ENCODE measurements at places on chromosomes 7 and 10. TPM values are rescaled to one million over a fixed set of nuclear protein-coding genes. Genes with fewer than 3 reads are reported as not detected.

Gene WNT8B
- not detected for total RNA-seq

Gene SLC26A5
- 1.9 TPM for total RNA-seq

Gene CRYGN
- total RNA-seq, result not detected

DNA sequence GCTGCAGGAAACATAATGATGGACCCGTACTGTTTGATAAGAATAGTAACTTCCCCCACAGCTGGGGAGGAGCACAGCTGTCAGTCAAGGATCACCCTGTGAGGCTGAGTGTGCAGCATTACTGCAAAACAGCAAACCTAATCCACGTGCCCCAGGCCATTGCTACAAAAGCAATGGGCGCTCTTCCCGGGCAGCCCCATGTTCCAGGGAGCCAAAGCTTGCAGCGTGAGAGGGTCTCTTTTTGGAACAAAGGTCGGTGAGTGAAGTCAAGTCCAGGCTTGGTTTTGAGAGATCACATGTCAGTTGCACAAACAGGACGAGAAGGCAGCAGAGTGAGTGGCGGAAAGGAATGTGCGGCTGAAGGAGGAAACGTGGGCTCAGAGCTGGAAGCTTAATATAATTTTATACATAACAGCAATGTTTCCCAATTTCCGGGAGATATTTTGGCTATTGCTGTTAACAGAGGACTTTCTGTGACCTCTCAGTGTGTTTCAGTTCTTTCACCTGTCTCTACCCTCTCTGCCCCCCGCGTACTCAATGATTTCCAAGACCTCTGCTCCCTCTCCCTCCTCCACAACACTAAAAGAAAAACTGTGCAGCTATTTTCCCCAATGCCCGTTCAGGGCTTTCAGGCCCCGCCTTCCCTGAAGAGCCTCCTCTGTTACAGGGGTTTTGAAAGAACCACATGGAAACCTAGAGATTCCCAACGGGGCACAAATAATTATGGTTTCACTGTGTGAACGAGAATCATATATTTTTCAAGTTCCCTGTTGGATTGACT, 128.9 kb downstream of the MTPAP start:
- no peaks in the 10 kb centered on the region for H3K27me3 ChIP-seq
- peak overlapping the region; percentile 53 for H3K27ac ChIP-seq
- H3K4me3 ChIP-seq, result peak overlapping the region; percentile 14
- no peaks in the 10 kb centered on the region for H3K36me3 ChIP-seq

GRCh38 chr7:9181356-9181755, 747.9 kb downstream of the NXPH1 start:
- no peaks in the 10 kb centered on the region for H3K4me1 ChIP-seq

- H3K4me3 ChIP-seq, result no peak overlapping the region
- no peaks in the 10 kb centered on the region for H3K4me1 ChIP-seq
- peaks cover 40% of the 10 kb centered on the region for H3K36me3 ChIP-seq
- DNase-seq, result no peak
Measured at GRCh38 chr7:129427526-129428045, 6.6 kb upstream of the STRIP2 start.

- no peak overlapping the region for H3K4me3 ChIP-seq
- H3K36me3 ChIP-seq, result no peaks in the 10 kb centered on the region
- no peak overlapping the region for H3K27ac ChIP-seq
Measured at GRCh38 chr7:151844071-151844824, 32.7 kb downstream of the PRKAG2 start.

DNA sequence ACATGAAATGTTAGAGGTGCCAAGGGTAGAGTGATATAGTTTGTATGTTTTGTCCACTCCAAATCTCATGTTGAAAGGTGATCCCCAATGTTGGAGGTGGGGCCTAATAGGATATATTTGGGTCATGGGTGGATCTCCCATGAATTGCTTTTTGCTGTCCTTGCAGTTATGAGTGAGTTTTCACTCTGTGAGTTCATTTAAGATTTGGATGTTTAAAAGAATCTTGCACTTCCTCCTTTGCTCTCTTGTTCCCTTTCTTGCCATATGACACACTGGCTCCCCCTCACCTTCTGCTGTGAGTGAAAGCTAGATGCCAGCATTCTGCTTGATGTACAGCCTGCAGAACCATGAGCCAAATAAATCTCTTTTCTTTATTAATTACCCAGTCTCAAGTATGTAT, 269.2 kb downstream of the ZWINT start:
- H3K36me3 ChIP-seq, result no peaks in the 10 kb centered on the region
- DNase-seq, result no peak
- no peaks in the 10 kb centered on the region for H3K27me3 ChIP-seq
- no peak overlapping the region for H3K27ac ChIP-seq
- no peaks in the 10 kb centered on the region for H3K4me1 ChIP-seq

GRCh38 chr10:48489099-48489498, 115.8 kb downstream of the ARHGAP22 start:
- H3K4me3 ChIP-seq, result no peak overlapping the region
- no peak overlapping the region for H3K27ac ChIP-seq
- H3K36me3 ChIP-seq, result no peaks in the 10 kb centered on the region
- no peak for DNase-seq
- H3K27me3 ChIP-seq, result no peaks in the 10 kb centered on the region
- no peaks in the 10 kb centered on the region for H3K4me1 ChIP-seq

- H3K27me3 ChIP-seq, result no peaks in the 10 kb centered on the region
- DNase-seq, result no peak
- no peak overlapping the region for H3K4me3 ChIP-seq
- H3K36me3 ChIP-seq, result no peaks in the 10 kb centered on the region
- H3K4me1 ChIP-seq, result peaks cover 26% of the 10 kb centered on the region
Measured at GRCh38 chr10:6148908-6149307, 53.8 kb upstream of the PFKFB3 start.

DNA sequence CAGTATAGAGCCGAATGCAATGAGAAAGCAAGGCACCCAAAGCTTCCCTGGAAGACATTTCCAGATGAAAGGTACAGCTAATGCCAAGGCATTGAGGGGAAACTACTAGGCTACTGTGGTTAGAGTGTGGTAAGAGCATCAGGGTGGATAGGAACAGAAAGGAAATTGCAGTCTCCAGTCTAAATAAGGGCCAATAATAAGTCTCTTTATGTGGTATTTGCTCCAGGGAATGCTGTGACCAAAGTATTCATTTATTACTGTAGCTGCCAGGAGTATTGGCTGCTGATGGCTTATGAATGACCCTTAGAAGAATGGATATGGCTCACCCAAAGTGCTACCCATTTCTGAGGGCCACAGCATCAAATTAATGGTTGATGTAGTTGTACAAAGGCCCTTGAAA, 30.1 kb upstream of the POT1 start:
- H3K36me3 ChIP-seq, result no peaks in the 10 kb centered on the region
- H3K4me3 ChIP-seq, result no peak overlapping the region
- H3K27me3 ChIP-seq, result no peaks in the 10 kb centered on the region
- H3K27ac ChIP-seq, result no peak overlapping the region

GRCh38 chr10:29955329-29955935, 104.0 kb downstream of the JCAD start:
- H3K27me3 ChIP-seq, result no peaks in the 10 kb centered on the region
- H3K36me3 ChIP-seq, result no peaks in the 10 kb centered on the region
- no peak for DNase-seq
- H3K27ac ChIP-seq, result no peak overlapping the region
- no peak overlapping the region for H3K4me3 ChIP-seq

- H3K4me1 ChIP-seq, result peaks cover 9% of the 10 kb centered on the region
- no peaks in the 10 kb centered on the region for H3K36me3 ChIP-seq
- H3K4me3 ChIP-seq, result no peak overlapping the region
- no peaks in the 10 kb centered on the region for H3K27me3 ChIP-seq
Measured at GRCh38 chr7:102897856-102898531, 14.8 kb upstream of the LRRC17 start.
